CD4-positive, alpha-beta T cell treated with Interleukin-12 subunit alpha and Interleukin-12 subunit beta, for 1 hour (primary cell): ENCODE measurements at places on chromosomes 7 and 10.

- DNase-seq = no peak
Measured at GRCh38 chr10:72218726-72219125, 2.6 kb upstream of the ASCC1 start.

DNA sequence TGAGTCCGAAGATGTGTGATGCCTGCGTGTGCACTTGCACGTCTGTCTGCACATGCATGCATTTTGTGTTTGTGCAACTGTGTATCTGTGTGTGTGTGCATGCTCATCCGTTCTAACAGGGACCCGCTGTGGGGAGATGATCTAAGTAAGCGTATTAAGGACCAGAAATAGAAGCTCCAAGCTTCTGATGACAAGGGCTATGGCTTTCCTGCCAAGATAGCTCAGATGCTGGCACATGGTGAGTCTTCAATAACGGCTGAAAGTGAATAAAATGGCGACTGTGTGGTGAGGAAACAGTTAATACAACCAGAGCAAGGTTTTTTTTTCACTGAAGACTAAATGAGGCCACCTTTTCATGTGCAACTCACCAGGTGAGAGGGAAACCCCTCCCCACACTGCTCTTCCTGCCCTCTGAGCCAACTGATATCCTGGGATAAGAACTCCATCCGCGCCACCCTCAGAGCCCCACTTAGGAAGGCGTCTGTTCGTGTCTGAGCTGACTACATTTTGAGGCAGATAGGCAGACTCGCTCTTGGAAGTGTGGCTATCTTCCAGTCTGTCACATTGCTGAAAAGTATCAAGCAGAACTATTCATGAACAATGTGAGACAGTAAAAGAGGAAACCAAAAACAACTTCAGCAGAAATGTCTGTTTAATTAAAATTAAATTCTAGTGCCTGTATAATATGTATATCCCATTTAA is 47.4 kb upstream of the TCERG1L start:
- no peak for DNase-seq

DNA sequence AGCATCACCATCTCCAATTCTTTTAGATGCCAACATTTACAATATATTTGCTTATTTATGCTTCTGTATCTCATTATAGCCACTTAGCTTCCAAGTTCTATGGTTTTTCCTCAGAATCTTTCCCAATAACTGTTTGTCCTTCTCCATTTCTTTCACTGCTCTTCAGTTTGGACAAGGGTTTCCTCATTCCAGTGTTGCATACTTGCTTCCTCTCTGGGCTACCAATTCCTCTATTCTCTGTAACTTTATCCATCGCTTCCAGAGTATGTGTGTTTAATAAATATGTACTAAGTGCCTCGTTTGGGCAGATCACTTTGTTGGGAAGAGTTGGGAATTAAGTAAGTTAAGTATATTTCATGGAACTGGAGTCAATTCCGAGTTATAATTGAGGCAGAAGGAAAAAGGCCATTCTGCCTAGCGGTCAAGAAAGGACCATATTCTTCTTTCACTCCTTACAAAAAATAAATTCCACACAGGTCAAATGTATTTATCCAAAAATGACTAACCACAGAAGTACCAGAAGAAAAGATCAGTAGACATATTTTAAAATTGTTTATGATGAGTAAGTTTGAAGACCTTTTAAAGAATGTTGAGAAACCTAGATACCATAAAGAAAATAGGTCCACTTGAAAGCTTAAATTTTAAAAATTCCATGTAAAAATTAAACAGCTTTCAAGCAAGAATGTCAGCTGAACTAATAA is 10.8 kb downstream of the STAMBPL1 start:
- DNase-seq = no peak

- no peak for DNase-seq
Measured at GRCh38 chr10:63072951-63073350, 60.2 kb upstream of the NRBF2 start.

DNA sequence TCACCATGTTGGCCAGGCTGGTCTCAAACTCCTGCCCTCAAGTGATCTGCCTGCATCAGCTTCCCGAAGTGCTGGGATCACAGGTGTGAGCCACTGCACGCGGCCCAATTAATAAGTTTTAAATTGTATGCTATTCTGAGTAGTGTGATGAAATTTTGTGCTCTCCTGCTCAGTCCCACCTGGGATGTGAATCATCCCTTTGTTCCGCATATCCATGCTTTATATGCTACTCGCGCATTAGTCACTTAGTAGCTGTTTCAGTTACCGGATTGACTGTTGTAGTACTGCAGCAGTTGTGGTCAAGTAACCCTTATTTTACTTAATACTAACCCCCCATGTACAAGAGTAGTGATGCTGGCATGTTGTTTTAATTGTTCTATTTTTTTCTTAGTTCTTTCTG is 47.3 kb upstream of the OIT3 start:
- DNase-seq = no peak

DNA sequence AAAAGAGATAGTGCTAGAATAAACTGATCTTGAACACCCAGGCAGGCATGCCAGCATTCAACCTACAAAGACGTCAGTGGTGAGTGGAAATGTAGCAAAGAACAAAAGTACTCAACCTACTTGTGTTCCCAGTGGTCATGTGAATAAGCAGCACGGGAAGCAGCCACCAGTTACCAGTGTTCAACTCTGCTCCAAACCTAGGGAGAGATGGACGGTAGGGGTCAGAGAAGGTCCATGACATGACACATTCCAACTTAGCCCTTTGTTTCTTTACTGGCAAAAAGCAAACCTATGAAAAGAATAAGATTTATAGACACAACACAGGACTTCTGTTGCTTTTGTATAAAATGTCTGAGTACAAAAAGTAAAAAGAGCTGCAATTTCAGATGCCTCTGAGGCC is 511.4 kb downstream of the XPNPEP1 start:
- DNase-seq = no peak

DNA sequence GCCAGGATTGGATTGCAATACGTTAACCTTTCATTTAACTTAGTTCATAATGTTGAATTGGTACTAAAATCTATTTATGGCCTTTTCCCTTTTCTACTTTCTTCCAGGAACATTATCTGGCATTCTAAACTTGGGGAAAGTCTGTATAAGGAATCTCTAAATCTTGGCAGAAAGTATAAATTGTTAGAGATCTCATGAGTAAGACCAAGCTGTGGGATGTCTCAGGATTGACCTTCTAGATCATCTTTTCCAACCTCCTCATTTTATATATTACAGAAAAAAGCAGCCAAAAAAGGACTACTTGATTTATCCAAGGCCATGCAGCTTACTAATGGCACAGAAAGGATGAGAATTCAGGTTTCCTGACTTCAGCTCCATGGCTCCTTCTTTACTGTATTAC is 598.3 kb downstream of the INHBA start:
- DNase-seq = no peak

GRCh38 chr7:34761627-34762026 is 103.6 kb downstream of the NPSR1 start:
- no peak for DNase-seq

DNA sequence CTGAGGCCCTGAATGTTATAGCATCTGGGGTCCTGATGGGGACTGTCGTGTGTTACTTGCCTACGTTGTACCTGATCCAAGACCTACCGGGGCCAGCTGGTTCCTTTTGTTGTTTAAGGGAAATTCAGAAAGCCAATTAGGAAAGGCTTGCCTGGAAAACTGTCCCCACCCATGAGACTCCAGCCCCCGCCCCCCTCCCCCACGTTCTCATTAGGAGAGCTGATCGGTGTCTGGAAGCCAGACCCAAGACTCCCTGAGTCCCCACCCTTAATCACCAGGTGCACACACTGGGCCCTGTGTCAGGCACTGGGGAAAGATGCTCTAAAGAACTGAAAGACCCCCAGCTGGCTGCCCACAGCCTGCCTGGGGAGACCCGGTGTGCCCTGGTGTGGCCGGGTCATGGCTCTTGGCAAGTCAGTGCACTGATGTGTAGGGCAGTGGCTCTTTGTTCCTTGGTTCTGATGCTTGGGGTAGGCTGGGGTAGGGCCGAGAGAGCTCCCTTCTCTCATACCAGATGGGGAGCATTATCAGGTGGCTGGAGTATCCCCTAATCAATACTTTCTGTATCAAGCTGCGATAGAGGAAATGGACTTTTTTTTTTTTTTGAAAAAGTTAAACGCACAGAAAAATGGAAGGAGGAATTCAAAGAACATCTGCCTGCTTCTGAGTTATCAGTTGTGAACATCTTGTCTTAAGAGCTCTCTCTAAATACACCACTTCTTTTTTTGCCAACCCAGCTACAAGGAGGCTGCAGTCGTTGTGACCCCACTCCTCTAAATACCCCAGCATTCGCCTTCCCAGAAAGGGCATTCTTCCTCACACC is 16.9 kb downstream of the TSPAN15 start:
- no peak for DNase-seq

GRCh38 chr10:77080361-77081027 is 557.1 kb downstream of the KCNMA1 start:
- DNase-seq = no peak

DNA sequence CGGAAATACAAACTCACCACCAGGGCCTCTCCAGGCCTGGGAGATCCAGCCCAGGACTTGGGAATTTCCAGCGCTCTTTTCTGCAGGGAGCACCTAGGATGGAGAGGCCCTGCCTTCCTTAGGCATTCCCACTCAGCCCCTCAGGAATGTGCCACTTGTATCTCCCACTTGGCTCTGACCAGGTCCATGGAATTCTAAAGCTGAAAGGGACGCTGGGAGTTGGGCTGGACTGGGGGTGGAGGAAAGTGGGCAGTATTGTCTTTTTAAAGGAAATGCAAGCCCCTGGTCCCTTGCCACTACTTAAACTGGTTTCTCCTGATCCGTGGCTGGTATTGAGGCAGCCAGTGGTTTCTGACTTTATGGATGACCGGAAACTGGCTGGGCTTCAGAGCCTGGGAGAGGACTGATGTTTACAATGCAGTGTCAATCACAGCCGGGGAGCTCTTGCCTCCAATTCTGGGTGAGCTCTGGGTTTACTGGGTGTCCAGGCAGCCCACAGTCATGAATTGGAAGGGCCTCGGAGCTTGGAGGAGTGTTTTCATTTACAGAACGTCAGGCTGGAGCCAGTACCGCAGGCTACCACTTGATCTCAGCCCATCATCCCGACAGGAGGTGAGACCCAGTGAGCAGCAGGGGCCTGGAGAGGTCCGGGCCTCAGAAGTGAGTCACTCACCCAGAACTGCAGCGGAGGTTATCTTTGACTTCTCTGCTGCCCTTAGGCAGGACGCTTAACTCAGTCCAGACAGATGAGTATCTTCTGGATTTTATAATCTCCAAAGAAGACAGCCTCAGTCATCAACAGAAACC is 27.3 kb downstream of the AGAP3 start:
- DNase-seq = no peak
